Stomach (tissue), 19 donors: ENCODE measurements at places on chromosomes 5 and 9. TPM values are rescaled to one million over a fixed set of nuclear protein-coding genes. Genes with fewer than 3 reads are reported as not detected.

GRCh38 chr5:15948190-15948589 lies 231.4 kb downstream of the MARCHF11 start:
- H3K4me3 ChIP-seq = no peak overlapping the region
- DNase-seq = peak; percentile 17
- H3K27ac ChIP-seq = no peak overlapping the region
- no peaks in the 10 kb centered on the region for H3K36me3 ChIP-seq
- no peaks in the 10 kb centered on the region for H3K27me3 ChIP-seq

GRCh38 chr5:138472353-138472752 lies 7.1 kb downstream of the EGR1 start:
- peaks cover 8% of the 10 kb centered on the region for H3K4me1 ChIP-seq
- H3K36me3 ChIP-seq = no peaks in the 10 kb centered on the region
- H3K27me3 ChIP-seq = no peaks in the 10 kb centered on the region
- DNase-seq = no peak
- no peak overlapping the region for H3K4me3 ChIP-seq

GRCh38 chr9:22241024-22241423 lies 205.6 kb upstream of the DMRTA1 start:
- no peaks in the 10 kb centered on the region for H3K27me3 ChIP-seq
- no peaks in the 10 kb centered on the region for H3K36me3 ChIP-seq
- no peak overlapping the region for H3K4me3 ChIP-seq
- no peaks in the 10 kb centered on the region for H3K4me1 ChIP-seq
- H3K27ac ChIP-seq = no peak overlapping the region

DNA sequence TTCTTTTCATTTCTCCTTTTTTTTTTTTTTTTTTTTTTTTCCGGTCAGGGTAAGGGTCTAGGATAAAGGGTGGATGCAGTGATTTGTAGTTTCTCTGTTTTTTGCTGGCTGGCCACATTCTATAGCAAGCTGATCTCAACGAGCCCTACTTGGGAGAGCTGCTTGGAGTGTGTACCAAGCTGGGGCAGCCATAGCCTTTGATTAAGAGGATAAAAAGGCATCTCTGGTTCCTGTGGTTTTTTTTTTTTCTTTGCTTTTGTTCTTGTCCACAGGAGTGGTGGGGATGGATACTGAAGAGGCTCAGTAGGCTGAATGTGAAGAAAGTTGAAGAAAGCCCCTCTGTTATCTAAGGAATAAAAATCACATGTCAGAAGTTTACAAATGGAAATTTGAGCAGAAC lies 955.3 kb upstream of the WWC1 start:
- no peaks in the 10 kb centered on the region for H3K4me1 ChIP-seq
- no peaks in the 10 kb centered on the region for H3K27me3 ChIP-seq
- no peaks in the 10 kb centered on the region for H3K36me3 ChIP-seq
- no peak for DNase-seq

DNA sequence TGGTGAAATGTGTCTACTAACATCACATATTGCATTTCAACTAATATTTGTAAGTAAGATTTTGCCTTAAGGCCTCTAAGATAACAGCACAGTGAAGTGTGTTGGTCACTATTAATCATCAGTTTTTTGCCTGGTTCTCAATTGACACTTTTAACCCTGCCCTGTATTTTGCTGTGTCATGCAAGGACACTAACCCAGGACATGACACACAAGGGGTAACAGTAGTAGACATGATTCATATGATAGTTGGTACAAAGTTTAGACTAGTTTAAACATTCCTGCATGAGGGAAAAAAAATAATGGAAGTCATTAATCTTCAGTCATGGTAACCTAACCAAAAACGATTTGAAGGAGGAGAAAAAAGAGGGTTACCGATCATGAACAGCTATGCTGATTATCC lies 207.0 kb downstream of the DEPDC1B start:
- H3K36me3 ChIP-seq = no peaks in the 10 kb centered on the region
- H3K4me3 ChIP-seq = no peak overlapping the region
- no peak for DNase-seq
- no peaks in the 10 kb centered on the region for H3K4me1 ChIP-seq
- no peaks in the 10 kb centered on the region for H3K27me3 ChIP-seq

DNA sequence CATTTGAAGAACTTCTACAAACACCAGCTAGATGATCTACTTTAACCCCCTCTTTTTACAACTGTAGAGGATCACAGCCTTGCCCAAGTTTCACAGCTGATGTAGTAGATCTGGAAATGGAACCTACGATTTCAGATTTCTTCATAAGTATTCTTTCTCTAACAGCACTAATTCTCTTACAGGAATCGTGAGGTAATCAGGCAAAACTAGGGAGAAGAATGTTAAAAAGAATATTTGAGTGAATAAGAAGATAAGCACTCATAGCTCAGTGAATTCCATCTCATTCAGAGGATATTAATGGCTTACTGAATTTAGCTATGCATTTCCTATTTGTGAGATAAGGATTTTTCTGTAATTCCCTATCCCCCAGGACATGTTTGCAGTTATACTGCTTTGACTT lies 42.1 kb downstream of the NADK2 start:
- no peak for DNase-seq
- H3K27ac ChIP-seq = no peak overlapping the region
- no peak overlapping the region for H3K4me3 ChIP-seq

GRCh38 chr5:142020122-142020659 lies 7.4 kb upstream of the GNPDA1 start:
- H3K4me1 ChIP-seq = peaks cover 6% of the 10 kb centered on the region
- H3K36me3 ChIP-seq = no peaks in the 10 kb centered on the region
- no peaks in the 10 kb centered on the region for H3K27me3 ChIP-seq
- DNase-seq = no peak

GRCh38 chr5:88688984-88689667 lies 193.9 kb downstream of the MEF2C start:
- H3K27ac ChIP-seq = no peak overlapping the region
- no peak overlapping the region for H3K4me3 ChIP-seq
- no peaks in the 10 kb centered on the region for H3K36me3 ChIP-seq
- DNase-seq = peak; percentile 4
- H3K4me1 ChIP-seq = peaks cover 12% of the 10 kb centered on the region

GRCh38 chr5:135100011-135100410 lies 66.0 kb upstream of the PITX1 start:
- no peak overlapping the region for H3K4me3 ChIP-seq
- DNase-seq = no peak
- no peaks in the 10 kb centered on the region for H3K36me3 ChIP-seq
- H3K27ac ChIP-seq = no peak overlapping the region
- peaks cover 2% of the 10 kb centered on the region for H3K4me1 ChIP-seq

GRCh38 chr9:124593651-124594058 lies 86.5 kb upstream of the NR5A1 start:
- no peak overlapping the region for H3K4me3 ChIP-seq
- no peak overlapping the region for H3K27ac ChIP-seq
- H3K4me1 ChIP-seq = peaks cover 6% of the 10 kb centered on the region
- H3K27me3 ChIP-seq = no peaks in the 10 kb centered on the region
- H3K36me3 ChIP-seq = no peaks in the 10 kb centered on the region

DNA sequence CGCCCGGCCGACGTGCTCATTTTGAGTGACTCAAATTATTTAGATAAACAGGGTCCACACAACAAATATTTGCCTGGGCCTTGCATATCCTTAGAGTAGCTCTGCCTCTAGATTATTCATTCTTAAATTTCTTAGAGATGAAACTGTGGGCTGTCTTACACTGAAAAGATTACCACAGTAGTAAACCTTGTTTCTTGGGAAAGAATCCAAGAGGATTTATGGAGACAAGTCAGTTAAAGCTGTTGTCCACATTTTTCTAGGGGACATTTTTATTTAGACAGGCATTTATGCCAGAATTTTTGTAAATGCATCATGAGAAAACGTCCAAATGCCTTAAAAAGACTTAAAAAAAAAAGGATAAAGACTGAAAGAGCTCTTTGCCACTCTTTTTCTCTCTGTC lies 32.6 kb upstream of the RANBP3L start:
- no peaks in the 10 kb centered on the region for H3K36me3 ChIP-seq
- no peak overlapping the region for H3K4me3 ChIP-seq
- no peak for DNase-seq
- H3K27me3 ChIP-seq = no peaks in the 10 kb centered on the region
- H3K4me1 ChIP-seq = peaks cover 13% of the 10 kb centered on the region
- H3K27ac ChIP-seq = no peak overlapping the region

DNA sequence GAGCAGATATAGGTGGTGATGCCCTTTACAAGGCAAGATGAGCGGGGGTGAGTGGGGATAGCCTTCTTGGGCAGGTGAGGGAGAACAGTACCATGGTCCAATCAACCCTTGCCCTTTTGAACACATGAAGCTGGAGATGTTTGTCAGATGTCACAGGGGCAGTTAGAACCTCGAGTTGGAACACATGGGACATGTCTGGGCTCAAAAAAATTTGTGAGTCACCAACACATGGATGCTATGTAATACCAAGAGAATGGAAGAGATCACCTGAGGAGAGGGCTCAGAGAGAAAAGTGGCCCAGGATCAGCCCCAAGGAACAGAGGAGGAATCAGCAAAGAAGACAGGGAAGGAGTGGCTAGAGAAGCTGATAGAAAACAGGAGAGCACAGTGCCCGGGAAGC lies 4.7 kb downstream of the PHYKPL start:
- no peak for DNase-seq
- H3K36me3 ChIP-seq = peaks cover 33% of the 10 kb centered on the region
- no peak overlapping the region for H3K4me3 ChIP-seq
- no peaks in the 10 kb centered on the region for H3K27me3 ChIP-seq

DNA sequence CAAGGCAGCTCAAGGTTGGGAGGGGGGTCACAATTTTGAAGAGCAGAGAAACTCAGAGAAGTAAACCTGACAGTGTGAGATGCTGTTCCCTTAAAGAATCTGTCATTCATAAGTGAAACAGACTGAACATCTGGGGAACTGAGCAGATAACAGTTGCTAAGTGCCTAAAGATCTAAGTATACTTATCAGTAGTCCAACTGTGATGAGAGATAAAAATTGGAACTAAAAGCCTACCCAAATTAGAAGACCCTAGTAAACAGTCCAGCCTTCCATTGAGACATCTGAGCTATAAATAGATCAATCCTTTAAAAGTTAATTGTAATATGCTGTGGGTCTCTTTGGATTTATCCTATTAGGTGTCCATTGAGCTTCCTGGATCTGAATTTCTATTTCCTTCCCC lies 692.8 kb upstream of the ZNF608 start:
- no peak for DNase-seq
- no peak overlapping the region for H3K4me3 ChIP-seq
- H3K4me1 ChIP-seq = no peaks in the 10 kb centered on the region
- H3K36me3 ChIP-seq = no peaks in the 10 kb centered on the region

- no peaks in the 10 kb centered on the region for H3K36me3 ChIP-seq
- DNase-seq = no peak
- H3K27ac ChIP-seq = no peak overlapping the region
- no peak overlapping the region for H3K4me3 ChIP-seq
These were observed 736.3 kb downstream of the TAF11L14 start for GRCh38 chr5:18370531-18370930.

GRCh38 chr9:82052081-82052480 lies 63.5 kb downstream of the SPATA31D1 start:
- H3K27me3 ChIP-seq = no peaks in the 10 kb centered on the region
- H3K4me3 ChIP-seq = no peak overlapping the region
- no peak for DNase-seq
- no peaks in the 10 kb centered on the region for H3K36me3 ChIP-seq
- H3K4me1 ChIP-seq = no peaks in the 10 kb centered on the region

Gene CERCAM
- 22.8 TPM for total RNA-seq

Gene FOXD4L6
- total RNA-seq = not detected

Gene FOXD4L3
- not detected for total RNA-seq

Gene GKAP1
- 11.6 TPM for total RNA-seq

Gene ITK
- 0.58 TPM for total RNA-seq

Gene EPB41L4B
- total RNA-seq = 16.1 TPM

Gene CCDC152
- total RNA-seq = not detected

Gene BARHL1
- total RNA-seq = not detected

Gene POLE3
- 25.4 TPM for total RNA-seq

Gene KIAA0825
- total RNA-seq = 4.9 TPM
